ENCODE measurements at places on chromosomes 3 and 15. TPM values are rescaled to one million over a fixed set of nuclear protein-coding genes. Genes with fewer than 3 reads are reported as not detected.

DUOX1 gene
- total RNA-seq, result not detected

RBP2 gene
- not detected for total RNA-seq

PIERCE2 gene
- total RNA-seq, result 0.32 TPM

SERINC4 gene
- total RNA-seq, result 0.23 TPM

EHHADH gene
- 3.8 TPM for total RNA-seq

RBPMS2 gene
- total RNA-seq, result not detected

FAM162A gene
- total RNA-seq, result 50.0 TPM

SLC38A3 gene
- not detected for total RNA-seq

PLA2G4E gene
- not detected for total RNA-seq

MNS1 gene
- total RNA-seq, result 0.16 TPM

MESP2 gene
- total RNA-seq, result not detected

MRAS gene
- total RNA-seq, result not detected

FSD2 gene
- total RNA-seq, result not detected

GALNT15 gene
- not detected for total RNA-seq

CD96 gene
- 223 TPM for total RNA-seq

NRG4 gene
- total RNA-seq, result not detected

NANOGP8 gene
- not detected for total RNA-seq

EXD1 gene
- total RNA-seq, result not detected

CCDC39 gene
- total RNA-seq, result not detected

SLC7A14 gene
- not detected for total RNA-seq

TJP1 gene
- total RNA-seq, result not detected

WDR93 gene
- total RNA-seq, result not detected

DZIP1L gene
- not detected for total RNA-seq

FAH gene
- 46.5 TPM for total RNA-seq

LEO1 gene
- 42.9 TPM for total RNA-seq

CSPG5 gene
- total RNA-seq, result 0.64 TPM

SOX14 gene
- total RNA-seq, result not detected

CPNE4 gene
- total RNA-seq, result not detected

HRG gene
- total RNA-seq, result not detected

UROC1 gene
- not detected for total RNA-seq

CCDC50 gene
- total RNA-seq, result 16.3 TPM

EPHB1 gene
- total RNA-seq, result 0.43 TPM

SNAP23 gene
- 58.6 TPM for total RNA-seq

All from T-helper 2 cell treated with Interferon-gamma antibody and Interleukin-4, amounts not matched to agents 100 ng/mL and 5 ng/mL, for 36 hours (primary cell).